Dermis blood vessel endothelial cell (primary cell): ENCODE measurements at places on chromosomes 4 and X. TPM values are rescaled to one million over a fixed set of nuclear protein-coding genes. Genes with fewer than 3 reads are reported as not detected.
A peak's percentile ranks its signal among the peaks of the same experiment; 100 is the strongest.

- DNase-seq: peak; percentile 27
Observed at GRCh38 chrX:154019061-154019621, 561 bp downstream of the IRAK1 start.

The NKX6-1 gene
- total RNA-seq: not detected in 2 replicates

DNA sequence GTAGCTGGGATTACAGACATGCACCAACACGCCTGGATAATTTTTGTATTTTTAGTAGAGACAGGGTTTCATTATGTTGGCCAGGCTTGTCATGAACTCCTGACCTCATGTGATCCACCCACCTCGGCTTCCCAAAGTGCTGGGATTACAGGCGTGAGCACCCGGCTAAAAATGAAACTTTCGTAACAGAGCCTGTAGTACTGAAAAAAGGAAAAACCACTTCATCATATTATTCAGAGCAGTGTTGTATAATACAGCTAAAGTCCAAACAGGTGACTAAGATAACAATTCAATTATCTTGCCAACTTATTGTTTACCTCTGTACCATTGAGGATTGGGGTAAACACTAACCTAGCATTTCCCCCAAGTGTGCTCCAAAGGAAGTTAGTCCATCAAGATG lies 43.9 kb upstream of the HPRT1 start:
- DNase-seq: no peak

The RPA4 gene
- total RNA-seq: 1.7 TPM in 2 replicates

The ODAPH gene
- not detected in 2 replicates for total RNA-seq

- DNase-seq: no peak
Observed at GRCh38 chr4:53315300-53315699, 50.6 kb downstream of the SCFD2 start.

GRCh38 chr4:23947826-23948225 lies 58.0 kb upstream of the PPARGC1A start:
- DNase-seq: no peak

The LPAR4 gene
- 0.09 TPM in 1 of 2 replicates, not detected in the other for total RNA-seq

GRCh38 chr4:10124167-10124930 lies 7.8 kb upstream of the WDR1 start:
- peak; percentile 37 for DNase-seq
